Right cardiac atrium (tissue), 5 donors: ENCODE measurements at places on chromosomes 11 and 22.

DNA sequence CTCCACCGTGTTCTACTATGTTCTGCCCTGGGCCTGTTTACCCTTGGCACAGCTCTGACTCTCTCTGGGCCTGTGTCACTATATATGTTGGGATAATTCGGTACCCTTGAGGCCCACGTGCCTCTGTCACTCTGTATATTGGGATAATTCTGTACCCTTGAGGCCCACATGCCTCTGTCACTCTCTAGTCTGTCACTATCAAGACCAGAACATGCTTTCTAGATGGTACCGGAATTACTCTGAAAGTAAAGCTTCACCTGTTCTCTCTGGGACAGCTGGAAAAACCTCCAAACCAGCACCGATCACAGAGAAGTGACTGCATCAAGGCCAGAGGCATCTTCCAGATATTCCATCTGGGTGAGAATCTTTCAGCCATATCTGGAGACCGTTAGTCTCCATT lies 9.3 kb upstream of the FCHSD2 start:
- no peak for DNase-seq

DNA sequence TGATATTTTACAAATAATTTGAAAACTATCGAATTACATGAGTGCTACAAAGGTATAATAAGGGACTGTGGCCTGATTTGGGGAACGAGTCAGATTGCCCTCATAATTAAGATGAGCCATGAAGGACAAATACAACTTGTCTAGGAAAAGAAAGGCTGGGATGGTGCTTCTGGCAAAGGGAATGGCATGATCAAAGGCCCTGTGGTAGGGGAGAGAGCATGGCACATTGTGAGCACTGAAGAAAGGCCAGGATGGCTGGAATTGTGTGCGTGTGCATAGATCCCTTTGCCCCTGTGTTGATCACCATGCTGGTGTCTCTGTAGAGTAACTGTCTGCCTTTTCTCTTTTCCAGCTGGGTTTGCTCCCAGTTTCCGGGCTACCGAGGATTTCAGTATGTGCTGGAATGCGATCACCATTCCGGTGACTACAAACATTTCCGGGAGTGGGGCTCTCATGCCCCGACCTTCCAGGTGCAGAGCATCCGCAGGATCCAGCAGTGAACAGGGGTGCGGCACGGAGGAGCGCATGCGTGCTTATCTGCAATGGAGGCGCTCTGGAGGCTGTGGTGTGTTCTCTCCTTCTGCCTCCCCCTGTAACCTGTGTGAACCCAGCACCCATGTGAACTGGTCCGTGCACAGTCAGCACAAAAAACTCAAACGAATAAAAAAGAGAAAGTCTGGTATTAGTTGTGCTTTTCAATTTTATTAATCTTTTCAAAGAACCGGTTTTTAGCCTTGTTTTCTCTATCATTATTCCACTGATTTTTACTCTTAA lies 8.4 kb downstream of the CRYBA4 start:
- no peak for DNase-seq

- no peak for DNase-seq
These were observed 25.2 kb downstream of the DCPS start for GRCh38 chr11:126328938-126329643.

DNA sequence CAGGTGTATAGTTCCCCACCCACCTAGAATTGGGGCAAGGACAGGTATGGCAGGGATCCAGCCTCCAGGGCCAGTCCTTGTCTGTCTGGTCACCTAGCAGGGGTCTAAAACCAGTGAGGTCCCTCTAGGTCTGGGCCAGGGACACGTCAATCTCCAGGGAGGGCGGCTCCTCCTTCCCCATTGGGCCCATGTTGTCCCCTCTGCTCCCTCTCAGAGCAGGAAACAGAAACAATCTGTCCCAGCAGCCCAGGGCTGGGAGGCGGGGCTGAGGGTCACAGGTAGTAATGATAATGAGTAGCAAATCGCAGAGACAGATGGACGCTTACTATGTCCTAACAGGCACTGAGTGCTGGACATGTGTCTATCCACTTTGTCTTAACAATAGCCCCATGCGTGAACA lies 22.8 kb upstream of the SYT7 start:
- no peak for DNase-seq

GRCh38 chr22:36433318-36434231 lies 45.8 kb upstream of the MYH9 start:
- DNase-seq = no peak
